ENCODE measurements at places on chromosomes 1 and 21. TPM values are rescaled to one million over a fixed set of nuclear protein-coding genes. Genes with fewer than 3 reads are reported as not detected.
A peak's percentile ranks its signal among the peaks of the same experiment; 100 is the strongest.

GRCh38 chr21:16912075-16912474, 600.8 kb upstream of the CXADR start:
- DNase-seq = no peak
- H3K27ac ChIP-seq = no peak overlapping the region
- H3K27me3 ChIP-seq = no peaks in the 10 kb centered on the region
- H3K4me3 ChIP-seq = no peak overlapping the region
- H3K36me3 ChIP-seq = no peaks in the 10 kb centered on the region

GRCh38 chr1:53130878-53131589, 11.4 kb downstream of the SLC1A7 start:
- H3K4me1 ChIP-seq = no peaks in the 10 kb centered on the region
- DNase-seq = no peak
- H3K27ac ChIP-seq = no peak overlapping the region

DNA sequence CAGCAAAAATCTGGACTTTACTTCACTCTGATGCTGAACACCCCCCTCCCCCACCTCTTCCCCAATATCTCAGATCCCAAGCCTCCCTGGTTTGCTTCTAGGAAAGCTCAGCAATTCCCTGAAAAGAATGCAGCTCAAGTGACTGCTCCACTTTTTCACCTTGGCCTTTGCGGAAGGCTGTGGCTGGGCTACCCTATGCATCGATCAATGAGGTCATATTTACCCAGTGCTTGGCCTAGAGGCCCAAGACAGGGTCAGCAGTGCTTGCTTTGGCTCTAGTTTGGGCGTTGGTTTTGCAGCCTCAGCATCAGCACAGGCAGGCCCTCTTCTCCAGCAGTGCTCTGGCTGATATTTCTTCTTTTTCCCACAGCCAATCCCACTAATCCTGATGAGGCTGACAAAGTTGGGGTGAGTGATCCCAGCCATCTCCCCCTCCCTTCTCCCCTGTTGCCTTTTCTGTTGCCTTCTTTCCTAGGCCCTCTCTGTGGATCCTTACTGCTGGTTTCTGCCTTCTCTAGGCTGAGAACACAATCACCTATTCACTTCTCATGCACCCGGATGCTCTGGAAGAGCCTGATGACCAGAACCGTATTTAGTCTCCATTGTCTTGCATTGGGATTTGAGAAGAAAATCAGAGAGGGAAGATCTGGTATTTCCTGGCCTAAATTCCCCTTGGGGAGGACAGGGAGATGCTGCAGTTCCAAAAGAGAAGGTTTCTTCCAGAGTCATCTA, 14.2 kb downstream of the FCGR2B start:
- H3K4me3 ChIP-seq = no peak overlapping the region
- H3K36me3 ChIP-seq = no peaks in the 10 kb centered on the region
- no peaks in the 10 kb centered on the region for H3K4me1 ChIP-seq

Gene GPR25
- not detected for total RNA-seq

DNA sequence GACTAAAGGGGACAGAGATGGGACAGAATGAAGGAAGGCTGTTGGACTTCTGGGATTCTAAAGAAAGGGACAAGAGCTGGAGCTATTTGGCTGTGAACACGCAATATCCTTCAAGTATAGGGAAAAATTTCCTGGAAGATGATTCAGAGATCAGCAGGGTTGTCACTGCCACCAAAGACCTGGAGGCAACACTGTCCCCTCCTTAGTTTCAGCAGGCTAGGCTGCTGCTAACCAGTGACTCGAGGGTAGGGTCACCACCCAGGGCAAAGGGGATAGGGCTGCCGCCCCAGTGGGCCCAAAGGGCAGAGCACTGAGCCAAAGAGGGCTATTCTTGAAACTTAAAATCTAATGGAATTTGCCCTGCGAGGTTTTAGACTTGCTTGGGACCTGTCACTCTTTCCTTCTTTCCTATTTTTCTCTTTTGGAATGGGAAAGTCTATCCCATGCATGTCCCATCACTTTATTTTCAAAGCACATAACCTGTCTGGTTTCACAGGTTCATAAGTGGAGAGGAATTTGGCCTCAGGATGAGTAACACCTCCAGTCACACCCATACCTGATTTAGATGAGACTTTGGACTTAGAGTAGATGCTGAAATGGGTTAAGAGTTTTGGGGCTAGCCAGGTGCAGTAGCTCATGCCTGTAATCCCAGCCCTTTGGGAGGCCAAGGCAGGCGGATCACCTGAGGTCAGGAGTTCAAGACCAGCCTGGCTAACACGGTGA, 11.9 kb downstream of the IFNLR1 start:
- H3K27me3 ChIP-seq = peaks cover 2% of the 10 kb centered on the region
- H3K27ac ChIP-seq = no peak overlapping the region
- H3K4me3 ChIP-seq = no peak overlapping the region
- DNase-seq = no peak

Gene BGLAP
- total RNA-seq = not detected

DNA sequence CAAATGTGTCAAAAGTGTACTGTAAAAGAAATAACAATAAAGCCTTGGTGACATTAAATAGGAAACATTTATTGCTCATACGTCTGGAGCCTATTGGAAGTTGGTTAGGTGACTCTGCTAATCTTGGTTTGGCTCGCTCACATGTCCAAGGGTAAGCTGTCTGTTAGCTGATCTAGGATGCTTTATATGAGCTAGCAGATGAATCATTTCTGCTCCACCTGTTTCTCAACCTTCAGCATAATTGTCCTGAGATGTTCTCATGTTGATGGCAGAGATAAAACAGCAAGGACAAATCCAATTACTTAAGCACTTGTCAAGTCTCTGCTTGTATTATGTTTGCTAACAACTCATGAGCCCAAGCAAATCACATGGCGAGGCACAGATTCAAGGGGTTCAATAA, 56.0 kb upstream of the CD53 start:
- no peak for DNase-seq
- no peak overlapping the region for H3K27ac ChIP-seq
- H3K27me3 ChIP-seq = no peaks in the 10 kb centered on the region
- H3K36me3 ChIP-seq = no peaks in the 10 kb centered on the region

GRCh38 chr1:219993554-219994433, 52.5 kb downstream of the EPRS1 start:
- peaks cover 3% of the 10 kb centered on the region for H3K36me3 ChIP-seq
- no peak overlapping the region for H3K27ac ChIP-seq
- no peak for DNase-seq
- H3K4me1 ChIP-seq = no peaks in the 10 kb centered on the region
- H3K4me3 ChIP-seq = peak overlapping the region; percentile 59

Gene AUNIP
- not detected for total RNA-seq
